Astrocyte (in vitro differentiated cells and primary cell): ENCODE measurements at places on chromosomes 3 and 15. TPM values are rescaled to one million over a fixed set of nuclear protein-coding genes. Genes with fewer than 3 reads are reported as not detected.
A peak's percentile ranks its signal among the peaks of the same experiment; 100 is the strongest.

DNA sequence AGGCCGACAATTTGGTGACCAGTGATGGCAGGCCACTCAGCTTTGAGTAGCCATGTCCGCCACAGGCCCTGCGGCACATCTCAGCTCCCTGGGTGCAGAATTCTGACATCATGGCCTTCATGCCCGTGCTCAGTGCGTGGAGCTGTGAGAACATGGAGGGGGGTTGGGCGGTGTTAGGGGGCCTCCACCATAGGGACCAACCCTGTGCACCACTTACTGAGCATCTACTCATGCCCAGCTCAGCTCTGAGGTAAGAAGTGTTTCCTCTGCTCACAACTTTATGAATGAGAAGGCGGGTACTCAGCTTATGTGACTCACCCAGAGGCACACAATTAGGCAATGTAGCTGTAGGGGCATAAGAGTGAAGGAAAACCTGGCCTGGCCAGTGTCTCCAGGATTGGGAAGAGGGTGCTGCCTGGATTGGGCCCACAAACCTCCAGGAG is 10.5 kb downstream of the ACOX2 start:
- peak; percentile 89 for DNase-seq
- no peaks in the 10 kb centered on the region for H3K36me3 ChIP-seq
- H3K4me1 ChIP-seq = peaks cover 19% of the 10 kb centered on the region
- peak overlapping the region; percentile 8 for H3K27ac ChIP-seq

DNA sequence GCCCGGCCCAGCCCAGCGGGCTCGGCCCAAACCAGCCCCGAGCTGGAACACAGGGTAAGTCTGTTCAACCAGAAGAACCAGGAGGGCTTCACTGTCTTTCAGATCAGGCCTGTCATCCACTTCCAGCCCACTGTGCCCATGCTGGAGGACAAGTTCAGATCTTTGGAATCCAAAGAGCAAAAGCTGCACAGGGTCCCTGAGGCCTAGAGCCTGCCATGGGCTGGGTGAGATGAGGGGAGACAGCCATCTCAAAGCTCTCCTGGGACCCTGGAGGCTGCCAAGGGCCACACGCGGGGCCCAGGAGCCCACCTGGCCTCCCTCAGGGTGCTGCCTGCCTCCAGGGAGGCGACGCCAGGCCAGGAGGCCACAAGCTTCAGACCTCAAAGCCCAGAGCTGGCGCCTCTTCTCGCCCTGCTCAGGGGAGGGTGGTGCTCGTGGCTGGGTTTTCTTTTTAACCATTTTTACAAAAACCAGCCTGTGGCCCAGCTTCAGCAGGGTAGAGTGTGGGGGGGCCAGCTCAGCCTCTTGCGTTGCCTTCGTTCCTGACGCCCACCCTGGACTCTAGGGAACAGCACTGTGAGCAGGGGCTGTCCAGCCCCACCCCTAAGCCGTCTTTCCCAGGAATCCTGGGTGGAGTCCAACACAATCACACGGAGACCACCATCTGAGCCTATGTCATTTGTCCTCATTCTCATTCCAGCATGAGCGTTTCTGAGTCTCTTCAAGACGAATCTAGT is 107.0 kb downstream of the ETFA start:
- no peak overlapping the region for H3K4me3 ChIP-seq
- no peak for DNase-seq
- H3K4me1 ChIP-seq = peaks cover 8% of the 10 kb centered on the region
- H3K36me3 ChIP-seq = no peaks in the 10 kb centered on the region

DNA sequence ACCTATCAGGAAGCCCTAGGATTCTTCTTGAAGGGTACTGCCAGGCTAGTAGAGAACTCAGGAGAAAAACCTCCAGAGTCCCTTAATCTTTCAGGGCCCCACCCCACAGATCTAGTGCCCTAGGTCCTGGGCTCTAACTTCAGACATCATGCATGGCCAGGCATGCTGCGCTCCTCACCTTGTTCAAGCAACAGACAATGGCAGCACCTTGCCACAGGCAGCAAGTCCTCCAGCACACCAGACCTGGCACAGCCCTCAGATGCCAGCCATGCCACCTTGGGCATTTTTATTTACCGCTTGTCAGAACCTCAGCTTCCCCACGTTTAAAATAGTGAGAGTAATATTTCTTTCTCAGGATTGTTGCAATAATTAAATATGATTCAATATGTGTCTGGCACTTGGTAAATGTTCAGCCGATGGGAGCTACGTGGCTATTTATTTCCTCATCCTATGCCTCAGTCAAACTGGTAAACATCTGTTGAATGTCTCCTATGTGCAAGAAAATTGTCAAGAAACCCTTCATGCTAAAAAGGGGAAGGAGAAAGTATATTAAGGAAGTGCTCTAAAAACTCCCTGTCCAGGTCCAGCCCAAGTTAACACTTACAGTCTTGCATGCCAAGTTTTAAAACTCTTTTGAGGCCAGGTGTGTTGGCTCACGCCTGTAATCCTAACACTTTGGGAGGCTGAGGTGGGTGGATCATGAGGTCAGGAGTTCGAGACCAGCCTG is 14.5 kb upstream of the CCR1 start:
- H3K36me3 ChIP-seq = no peaks in the 10 kb centered on the region
- no peaks in the 10 kb centered on the region for H3K4me1 ChIP-seq
- peaks cover 6% of the 10 kb centered on the region for H3K27me3 ChIP-seq
- no peak overlapping the region for H3K27ac ChIP-seq

The SMAD3 gene
- 65.6 and 78.0 TPM in 2 replicates for total RNA-seq

The PHLDB2 gene
- 170 and 171 TPM in 2 replicates for total RNA-seq

The KCNMB3 gene
- 0.75 and 1.7 TPM in 2 replicates for total RNA-seq

The LINGO1 gene
- 4.5 and 5.7 TPM in 2 replicates for total RNA-seq
